Mesothelial cell of epicardium (in vitro differentiated cells): ENCODE measurements at places on chromosomes 13 and 19. TPM values are rescaled to one million over a fixed set of nuclear protein-coding genes. Genes with fewer than 3 reads are reported as not detected.

MAP4K1 gene
- total RNA-seq, result 3.9 to 5.6 TPM (median 4.9 TPM) in 3 replicates

CEACAM8 gene
- not detected in 3 replicates for total RNA-seq

FGF22 gene
- 0.25 to 0.38 TPM in 2 of 3 replicates, not detected in the other for total RNA-seq

PRSS57 gene
- not detected in 3 replicates for total RNA-seq

- no peak for DNase-seq
Observed at GRCh38 chr13:75704927-75705288, 68.8 kb downstream of the LMO7 start.

GRCh38 chr13:84946192-84946591 lies 853.0 kb downstream of the SLITRK6 start:
- DNase-seq, result no peak

DNA sequence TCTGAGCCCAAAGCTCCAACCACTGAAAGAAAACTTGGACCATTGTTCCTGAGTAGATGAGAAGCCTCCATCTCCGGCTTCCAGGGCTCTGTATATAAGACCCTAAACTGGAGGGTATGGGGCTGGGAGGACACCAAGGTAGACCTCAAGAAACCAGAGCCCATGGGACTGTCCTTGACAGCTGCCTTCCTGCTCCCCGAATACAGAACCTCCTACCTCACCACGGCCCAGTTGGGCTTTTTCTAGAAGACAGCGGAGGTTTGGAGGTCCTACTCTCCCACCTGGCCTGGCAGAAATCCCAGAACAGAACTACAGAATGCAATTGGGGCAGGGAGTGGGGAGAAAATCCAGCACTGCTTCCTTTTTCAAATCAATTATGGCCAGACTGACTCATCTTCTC lies 177.3 kb upstream of the ZNF507 start:
- DNase-seq, result no peak

- no peak for DNase-seq
Observed at GRCh38 chr19:35272122-35272719, 3.5 kb downstream of the USF2 start.

- peak; percentile 44 for DNase-seq
Observed at GRCh38 chr13:113491418-113491883, 940 bp upstream of the DCUN1D2 start.

- no peak for DNase-seq
Observed at GRCh38 chr13:23605831-23606230, 35.6 kb downstream of the TNFRSF19 start.

DNA sequence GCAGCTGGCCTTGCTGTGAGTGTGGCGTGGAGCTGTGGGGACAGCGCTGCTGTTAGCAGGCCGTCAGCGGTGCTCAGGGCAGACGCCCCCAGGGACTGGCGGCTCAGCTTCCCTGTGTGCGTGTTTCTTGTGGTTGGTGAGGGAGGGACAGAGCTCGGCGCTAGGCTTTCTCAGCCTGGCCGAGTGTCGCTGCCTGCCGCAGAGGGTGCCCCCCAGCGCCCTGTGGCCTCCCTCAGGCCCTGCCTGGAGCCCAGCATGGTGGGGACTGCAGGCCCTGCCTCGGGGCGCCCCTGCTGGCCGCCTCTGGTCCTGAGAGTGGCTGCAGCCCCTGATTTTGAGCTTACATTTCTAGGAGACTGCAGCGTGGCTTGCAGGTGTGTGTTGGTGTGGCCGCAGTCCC lies 35.5 kb downstream of the DOT1L start:
- no peak for DNase-seq

GRCh38 chr13:46641274-46642081 lies 88.5 kb downstream of the LRCH1 start:
- no peak for DNase-seq

DNA sequence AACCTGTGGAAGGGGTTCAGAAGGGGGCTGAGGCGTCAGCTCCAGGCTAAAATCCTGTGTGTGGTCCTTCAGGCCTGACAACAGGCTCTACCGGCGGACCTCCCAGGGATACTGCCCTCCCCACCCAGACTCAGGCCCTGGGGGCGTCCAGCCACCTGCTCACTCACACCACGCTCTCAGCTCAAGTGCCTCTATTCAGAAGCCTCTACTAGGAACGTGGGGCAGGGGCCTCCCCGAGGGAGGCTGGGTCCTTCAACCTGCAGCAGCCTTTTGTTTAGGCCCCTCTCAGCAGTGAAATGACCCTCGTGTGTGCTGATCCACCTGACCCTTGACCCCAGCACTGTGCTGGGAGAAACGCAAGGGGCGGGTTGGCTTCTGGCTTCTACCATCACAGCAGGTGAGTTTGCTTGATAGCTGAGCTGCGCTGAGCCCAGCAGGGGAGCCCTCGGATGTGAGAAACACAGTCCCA lies 10.6 kb downstream of the PLPP2 start:
- no peak for DNase-seq

GRCh38 chr13:112477070-112477619 lies 101.0 kb downstream of the SPACA7 start:
- no peak for DNase-seq

DNA sequence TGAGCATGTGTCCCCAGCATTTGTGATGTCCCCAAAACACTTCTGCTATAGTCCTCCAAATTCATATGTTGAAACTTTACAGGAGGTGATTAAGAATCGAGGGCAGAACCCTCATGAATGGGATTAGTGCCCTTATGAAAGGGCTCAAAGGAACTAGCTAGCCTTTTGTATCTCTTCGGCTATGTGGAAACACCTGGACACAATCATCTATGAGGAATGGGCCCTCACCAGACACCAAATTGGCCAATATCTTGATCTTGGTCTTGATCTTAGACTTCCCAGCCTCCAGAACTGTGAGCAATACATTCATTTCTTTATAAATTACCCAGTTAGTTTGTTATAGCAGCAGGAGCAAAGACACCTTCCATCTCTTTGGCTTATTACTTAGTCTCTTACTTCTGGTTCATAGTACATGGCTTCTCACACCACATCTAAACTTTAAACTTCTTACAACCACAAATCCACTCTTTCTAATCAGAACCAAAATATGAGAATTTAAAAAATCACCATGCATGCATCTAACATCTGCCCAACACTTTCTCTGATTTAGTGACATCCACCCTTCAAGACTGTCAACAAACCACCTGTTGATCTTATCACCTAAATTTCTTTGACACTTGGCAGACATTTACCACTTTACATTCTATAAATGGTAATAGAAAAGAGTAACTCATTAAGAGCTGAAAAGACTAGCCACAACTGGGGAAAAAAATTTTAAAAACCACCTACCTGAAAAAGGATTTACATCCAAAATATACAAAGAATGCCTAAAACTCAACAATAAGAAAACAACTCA lies 6.7 kb upstream of the SERPINE3 start:
- no peak for DNase-seq

DNA sequence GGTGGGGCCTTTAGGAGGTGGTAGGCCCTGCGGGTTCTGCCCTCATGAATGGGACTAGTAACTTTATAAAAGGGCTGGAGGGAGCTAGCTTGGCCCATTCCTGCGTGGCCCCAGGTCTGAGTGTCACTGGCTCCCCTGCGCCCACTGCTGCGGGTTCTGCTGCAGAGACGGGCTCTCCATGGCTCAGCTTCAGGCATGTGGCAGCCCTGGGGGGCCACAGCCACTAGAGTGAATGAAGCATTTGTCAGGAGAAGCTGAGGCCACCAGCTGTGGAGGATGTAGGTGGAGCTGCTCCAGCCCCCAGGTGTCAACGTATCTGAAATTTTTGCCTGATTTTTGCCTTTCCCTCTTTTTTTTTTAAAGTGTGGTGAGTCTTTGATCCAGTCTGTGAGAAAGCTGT lies 119.1 kb downstream of the SOX1 start:
- no peak for DNase-seq

DNA sequence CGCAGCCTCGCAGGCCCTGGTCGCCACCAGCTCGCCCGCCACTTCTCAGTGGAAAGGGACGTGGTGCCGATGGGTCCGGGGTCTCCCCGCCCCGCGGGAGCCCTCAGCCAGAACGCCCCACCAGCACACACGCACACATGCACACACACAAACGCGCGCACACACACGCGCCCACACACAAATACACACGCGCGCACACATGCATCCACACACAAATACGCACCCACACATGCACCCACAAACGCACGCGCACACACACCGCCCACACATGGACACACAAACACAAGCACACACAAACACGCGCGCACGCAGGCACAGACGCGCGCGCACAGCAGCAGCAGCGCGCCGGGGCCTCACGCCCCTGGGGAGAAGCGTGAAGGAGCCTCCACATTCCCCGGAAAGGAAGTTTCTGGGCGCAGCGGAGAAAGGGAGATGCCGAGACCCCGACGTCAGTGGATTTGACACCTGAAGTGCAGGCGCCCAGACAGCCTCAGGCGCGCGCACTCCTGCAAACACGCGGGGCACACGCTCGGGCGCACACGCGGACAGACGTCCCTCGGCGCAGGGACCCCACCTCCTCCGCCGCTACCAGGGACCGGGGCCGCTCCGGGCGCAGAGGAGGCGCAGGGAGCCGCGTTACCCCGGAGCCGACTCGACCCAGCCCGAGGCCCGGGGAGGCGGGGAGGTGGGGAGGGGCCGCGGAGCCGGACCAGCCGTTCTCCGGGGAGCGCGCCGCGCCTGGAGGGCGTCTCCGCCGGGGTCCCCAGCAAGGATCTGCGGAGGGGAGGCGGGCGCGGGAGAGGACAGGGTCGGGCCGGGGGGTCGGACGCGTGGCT lies 622 bp downstream of the RASA3 start:
- DNase-seq, result no peak
